ENCODE measurements at places on chromosomes 3 and 15.

DNA sequence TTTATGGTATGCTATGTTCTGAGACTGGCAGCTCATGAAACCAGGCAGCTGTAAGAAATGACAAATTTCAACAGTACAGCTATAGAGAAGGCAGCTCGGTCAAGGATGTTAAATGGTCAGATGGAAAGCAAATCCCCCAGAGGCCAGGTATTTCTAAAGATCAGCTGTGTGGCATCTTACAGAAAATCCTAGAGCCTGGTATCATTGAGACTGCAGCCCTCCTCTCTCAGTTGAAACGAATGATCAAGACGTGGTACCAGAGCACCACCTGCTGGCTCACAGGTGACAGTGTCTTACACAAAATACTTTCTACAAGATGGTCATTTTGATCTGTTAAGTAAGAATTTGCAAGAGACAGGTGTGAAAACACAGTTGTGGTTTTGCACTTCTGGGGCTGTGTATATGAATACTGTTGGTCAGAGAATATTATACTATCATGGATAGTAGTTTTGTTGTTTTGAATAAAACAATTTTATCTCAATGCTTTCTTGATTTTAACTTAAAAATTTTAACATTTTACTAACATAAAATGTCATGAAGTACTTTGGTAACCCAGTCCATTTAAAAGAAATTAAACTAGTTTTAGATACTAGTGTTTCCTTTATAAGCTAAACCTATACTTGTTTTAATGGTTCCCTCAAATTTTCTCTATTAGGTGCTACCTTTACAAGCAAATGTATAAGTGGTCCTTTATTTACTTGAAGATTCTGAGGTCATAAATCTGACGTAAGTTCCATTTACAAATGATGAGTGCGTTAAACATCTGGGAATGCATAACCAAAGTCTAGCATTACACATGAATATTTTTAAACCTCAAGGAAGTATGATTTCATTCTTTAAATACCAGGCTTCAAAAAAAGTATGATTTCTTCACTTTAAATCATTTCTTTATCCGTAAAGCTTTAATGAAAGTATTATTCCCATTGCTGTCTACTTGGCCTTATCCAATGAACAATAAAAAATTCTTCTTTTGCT, 121.8 kb downstream of the PDZRN3 start:
- peak; percentile 36 for DNase-seq

DNA sequence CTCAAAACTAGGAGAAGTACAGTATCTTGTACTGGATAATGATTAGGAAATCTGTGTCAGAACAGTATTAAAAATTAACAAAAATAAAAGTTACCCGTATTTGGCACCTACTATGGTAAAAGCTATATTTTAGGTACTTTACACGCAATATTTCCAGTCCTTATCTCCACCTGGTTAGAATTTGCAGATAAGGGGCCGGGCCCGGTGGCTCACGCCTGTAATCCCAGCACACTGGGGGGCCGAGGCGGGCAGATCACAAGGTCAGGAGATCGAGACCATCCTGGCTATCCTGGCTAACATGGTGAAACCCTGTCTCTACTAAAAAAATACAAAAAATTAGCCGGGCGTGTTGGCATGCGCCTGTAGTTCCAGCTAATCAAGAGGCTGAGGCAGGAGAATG, 28.4 kb downstream of the MKRN2OS start:
- no peak for DNase-seq

DNA sequence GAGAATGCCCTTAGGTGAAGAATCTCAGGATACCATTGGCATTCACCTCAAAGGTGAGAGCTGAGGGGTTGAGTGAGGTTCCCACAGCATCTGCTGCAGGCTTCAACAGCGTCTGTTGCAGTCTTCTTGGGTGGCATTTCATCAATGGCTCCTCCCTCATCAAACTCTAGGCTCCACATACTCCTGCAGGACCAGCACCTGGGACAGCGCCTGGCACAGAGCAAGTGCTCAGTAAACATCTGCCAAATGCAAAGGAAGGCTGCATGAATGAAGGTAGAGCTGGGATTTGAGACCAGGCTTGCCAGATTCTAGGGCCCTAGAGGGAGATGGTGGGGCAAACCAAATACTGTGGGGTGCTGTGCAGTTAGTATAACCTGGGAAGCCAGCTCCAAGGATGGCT, 9.6 kb downstream of the TRH start:
- no peak for DNase-seq

DNA sequence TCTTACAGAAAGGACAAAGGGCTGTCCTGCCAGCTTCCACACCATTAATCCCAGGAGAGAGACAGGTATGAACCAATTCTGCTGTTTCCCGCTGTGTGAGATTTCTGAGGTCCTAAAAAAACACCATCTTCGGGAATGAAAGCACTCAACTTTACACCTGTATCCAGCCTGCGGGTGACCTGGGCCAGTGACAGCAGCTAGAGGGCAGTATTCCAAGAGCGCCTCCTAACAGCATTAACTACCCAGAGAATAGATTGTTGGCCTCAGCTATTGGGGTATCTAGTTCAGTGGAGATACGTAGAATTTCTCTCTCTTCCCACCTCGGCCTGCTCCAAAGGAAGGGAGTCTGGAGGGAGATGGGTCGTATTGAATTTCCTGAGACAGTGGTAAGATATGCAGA, 55.1 kb downstream of the WDR76 start:
- no peak for DNase-seq

DNA sequence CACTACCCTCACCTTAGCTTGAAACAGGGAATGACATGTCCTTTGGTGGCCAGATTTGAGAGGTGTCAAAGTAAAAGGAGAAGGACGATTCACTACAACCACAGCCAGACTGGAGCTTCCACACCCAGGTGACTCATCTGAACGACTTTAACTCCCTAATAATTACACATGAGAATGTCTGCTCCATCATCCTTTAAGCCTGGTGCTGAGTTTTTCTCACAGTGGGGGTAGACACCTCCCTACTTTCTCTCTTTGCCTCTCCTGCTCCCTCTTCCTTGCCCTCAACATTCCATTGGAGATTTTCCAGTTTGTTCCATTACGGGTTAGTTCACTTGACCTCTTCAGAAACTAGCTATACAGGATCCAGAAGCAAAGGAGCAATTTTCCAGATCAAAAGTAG, 154.3 kb upstream of the BHLHE40 start:
- DNase-seq, result no peak

GRCh38 chr15:33211176-33211808, 16.8 kb upstream of the FMN1 start:
- no peak for DNase-seq

All from CD4-positive, alpha-beta T cell treated with Interleukin-1 beta for 1 hour (primary cell).